ENCODE measurements at places on chromosomes 3 and 15. TPM values are rescaled to one million over a fixed set of nuclear protein-coding genes. Genes with fewer than 3 reads are reported as not detected.

AQP9 gene
- 0.23 TPM for total RNA-seq

BOC gene
- total RNA-seq, result 19.7 TPM

ABCF3 gene
- 51.6 TPM for total RNA-seq

SLC6A11 gene
- total RNA-seq, result not detected

TRIM42 gene
- total RNA-seq, result not detected

PDZRN3 gene
- 14.3 TPM for total RNA-seq

POLQ gene
- 0.70 TPM for total RNA-seq

AMOTL2 gene
- 71.3 TPM for total RNA-seq

PPCDC gene
- total RNA-seq, result 3.3 TPM

DNAH12 gene
- under 0.01 TPM for total RNA-seq

COL7A1 gene
- total RNA-seq, result 11.2 TPM

CYP19A1 gene
- 0.30 TPM for total RNA-seq

GATM gene
- 0.12 TPM for total RNA-seq

PSTPIP1 gene
- total RNA-seq, result 1.4 TPM

DZIP1L gene
- total RNA-seq, result 20.0 TPM

SLC2A2 gene
- not detected for total RNA-seq

GRK7 gene
- total RNA-seq, result under 0.01 TPM

C3orf62 gene
- 0.59 TPM for total RNA-seq

FOXL2 gene
- total RNA-seq, result 0.08 TPM

EPM2AIP1 gene
- total RNA-seq, result 11.9 TPM

FAM81A gene
- not detected for total RNA-seq

GPR27 gene
- 0.08 TPM for total RNA-seq

ARHGEF26 gene
- total RNA-seq, result 0.12 TPM

GABRB3 gene
- total RNA-seq, result 0.45 TPM

LRRN1 gene
- total RNA-seq, result not detected

ST8SIA2 gene
- total RNA-seq, result not detected

SLC15A2 gene
- total RNA-seq, result 0.15 TPM

PLA2G4E gene
- total RNA-seq, result not detected

PDCD10 gene
- 20.8 TPM for total RNA-seq

NR1I2 gene
- not detected for total RNA-seq

TRPM1 gene
- total RNA-seq, result not detected

CCR8 gene
- total RNA-seq, result not detected

MNS1 gene
- total RNA-seq, result 0.47 TPM

BTLA gene
- total RNA-seq, result not detected

PCOLCE2 gene
- 135 TPM for total RNA-seq

IDH2 gene
- total RNA-seq, result 33.7 TPM

FGF12 gene
- total RNA-seq, result not detected

WDR53 gene
- 8.9 TPM for total RNA-seq

CKMT1B gene
- not detected for total RNA-seq

CEMIP gene
- 955 TPM for total RNA-seq

PLA1A gene
- 0.08 TPM for total RNA-seq

DOCK3 gene
- 0.12 TPM for total RNA-seq

USP13 gene
- 4.9 TPM for total RNA-seq

ZDHHC19 gene
- total RNA-seq, result not detected

UBAP1L gene
- 0.53 TPM for total RNA-seq

HRG gene
- not detected for total RNA-seq

SLC24A5 gene
- total RNA-seq, result not detected

ITIH4 gene
- 0.82 TPM for total RNA-seq

ZMYND10 gene
- 0.70 TPM for total RNA-seq

FBXW12 gene
- total RNA-seq, result not detected

FRMD5 gene
- total RNA-seq, result 15.4 TPM

IGSF10 gene
- 0.15 TPM for total RNA-seq

ISL2 gene
- 0.08 TPM for total RNA-seq

CADPS gene
- 0.82 TPM for total RNA-seq

LYZL4 gene
- 0.23 TPM for total RNA-seq

C3orf70 gene
- total RNA-seq, result not detected

PLCB2 gene
- total RNA-seq, result 0.23 TPM

CPLX3 gene
- not detected for total RNA-seq
